ENCODE measurements at places on chromosomes 4 and X.

DNA sequence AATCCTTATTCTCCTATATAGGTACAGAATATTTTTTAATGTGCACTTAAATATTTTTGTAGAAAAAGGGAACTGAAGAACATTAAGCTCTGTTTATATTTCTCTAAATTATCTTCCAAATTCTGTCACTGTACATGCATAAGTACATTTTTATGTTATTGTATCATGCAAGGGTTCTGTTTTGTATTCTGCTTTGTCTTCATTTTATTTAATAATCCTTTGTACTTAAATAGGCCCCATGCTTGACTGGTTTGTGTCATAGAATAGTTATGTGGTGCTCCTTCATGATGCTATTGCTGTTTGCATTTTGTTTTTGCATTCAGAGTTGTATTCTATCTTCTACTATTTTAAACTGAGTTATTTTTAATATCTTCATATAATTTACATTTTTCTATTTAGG lies 111.9 kb upstream of the EDNRA start:
- DNase-seq, result no peak

- DNase-seq, result no peak
Measured at GRCh38 chr4:173492315-173492714, 37.7 kb downstream of the HAND2 start.

DNA sequence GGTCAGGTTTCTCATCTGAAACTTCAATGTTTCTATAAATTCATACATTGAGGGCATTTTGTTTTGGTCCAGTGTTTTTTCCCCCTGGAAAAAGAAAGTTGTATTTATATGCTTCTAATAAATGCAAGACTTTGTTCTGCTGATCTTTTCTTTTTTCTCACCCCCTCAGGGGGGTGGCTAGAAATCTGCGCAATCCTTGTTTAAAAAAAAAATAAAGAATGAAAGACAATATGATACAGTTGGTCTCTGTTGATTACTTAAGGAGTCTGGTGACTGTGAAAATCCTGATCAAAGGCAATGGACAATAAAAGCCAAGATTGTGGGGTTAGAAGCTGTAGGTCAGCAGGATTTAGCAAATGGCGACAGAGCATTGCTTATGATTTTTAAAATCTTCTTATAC lies 180.5 kb downstream of the KIT start:
- DNase-seq, result no peak

GRCh38 chr4:112951362-112952312 lies 97.8 kb upstream of the ANK2 start:
- no peak for DNase-seq

DNA sequence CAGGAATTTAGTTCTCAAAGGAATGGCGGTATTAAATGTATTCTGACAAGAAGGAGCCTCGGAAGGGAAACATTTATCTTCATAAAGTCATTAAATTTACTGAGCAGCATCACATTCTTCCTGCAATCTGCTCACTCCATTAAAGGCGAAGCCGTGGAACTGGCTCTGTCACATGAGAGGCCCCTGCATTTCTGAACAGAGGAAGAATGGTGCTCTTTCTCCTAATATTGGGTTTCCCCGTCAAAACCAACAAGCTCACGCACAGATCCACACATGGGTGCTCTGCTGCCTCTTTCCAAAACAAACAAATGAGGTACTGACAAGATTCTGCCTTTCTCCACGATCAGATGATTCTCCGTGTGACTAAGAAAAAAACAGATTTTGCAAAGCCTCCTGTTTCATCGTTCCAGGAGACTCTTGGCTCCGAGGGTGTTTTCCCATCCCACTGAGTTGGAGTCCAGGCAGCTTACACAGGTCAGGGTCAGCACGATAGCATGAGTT lies 191.2 kb downstream of the IDS start:
- DNase-seq, result no peak

- DNase-seq, result no peak
Measured at GRCh38 chr4:70902577-70903290, 565 bp downstream of the MOB1B start.

DNA sequence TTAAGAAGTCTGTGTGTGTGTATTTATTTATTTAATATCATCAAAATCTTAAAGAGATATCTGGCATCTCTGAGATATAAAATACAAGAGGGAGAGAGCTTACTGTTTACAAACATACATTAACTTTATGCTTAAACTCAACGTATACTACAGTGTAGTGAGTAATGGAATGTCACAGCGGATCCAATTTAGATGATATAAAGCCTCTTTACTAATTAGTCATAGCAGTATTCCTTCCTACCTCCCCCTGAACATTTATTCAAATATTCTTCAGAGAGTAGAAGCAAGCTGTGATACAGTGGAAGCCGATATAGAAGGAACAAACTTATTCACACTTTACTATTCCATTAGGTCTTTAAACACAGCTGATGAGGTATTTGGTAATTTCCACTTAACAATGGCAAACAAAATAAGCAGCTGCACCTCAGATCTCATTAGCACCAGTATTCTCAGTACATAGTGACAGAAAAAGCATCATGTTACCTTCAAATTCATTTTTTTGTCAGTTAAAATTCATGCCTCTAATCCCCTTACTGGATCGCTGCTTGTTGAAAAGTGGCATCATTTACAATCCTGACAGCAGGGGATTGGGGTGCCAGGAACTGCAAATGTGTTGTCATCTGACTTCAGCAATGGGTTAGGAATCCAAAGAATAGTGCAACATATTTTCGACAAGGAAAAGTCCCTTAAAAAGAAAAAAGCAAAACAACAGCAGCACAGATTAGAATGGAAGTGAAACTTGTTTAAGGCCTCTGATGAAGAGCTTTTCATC lies 658.7 kb upstream of the EPHA5 start:
- no peak for DNase-seq

GRCh38 chr4:56226579-56226978 lies 160.7 kb downstream of the AASDH start:
- DNase-seq, result no peak

DNA sequence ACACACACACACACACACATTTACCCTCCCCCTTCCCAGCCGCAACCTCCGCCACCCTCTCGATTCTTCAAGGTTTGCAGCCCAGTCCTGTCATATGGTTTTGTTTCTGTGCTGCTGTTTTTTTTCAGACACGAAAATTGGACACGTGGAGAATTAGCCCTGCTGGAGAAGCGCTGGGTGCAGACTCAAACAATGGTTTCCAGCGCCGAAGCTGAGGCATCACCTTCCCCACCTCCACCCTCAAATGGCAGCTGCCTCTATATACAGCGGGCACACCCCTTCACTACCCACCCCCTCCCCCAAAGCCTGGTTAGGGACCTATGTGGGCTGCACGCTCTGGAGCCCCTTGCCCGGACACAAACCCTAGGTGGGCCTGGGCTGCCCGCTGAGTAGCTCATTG lies 87.9 kb downstream of the BCOR start:
- no peak for DNase-seq

GRCh38 chrX:39665830-39666518 lies 431.8 kb downstream of the BCOR start:
- no peak for DNase-seq

- no peak for DNase-seq
Measured at GRCh38 chr4:13912436-13912925, 285.0 kb upstream of the BOD1L1 start.

All from posterior cingulate gyrus (tissue), 11 donors.